Right lung (tissue), 10 donors: ENCODE measurements at places on chromosomes 1 and 21. TPM values are rescaled to one million over a fixed set of nuclear protein-coding genes. Genes with fewer than 3 reads are reported as not detected.

PKP1 gene
- 0.10 TPM for polyA plus RNA-seq

OR6N1 gene
- polyA plus RNA-seq = not detected

H6PD gene
- 48.4 TPM for polyA plus RNA-seq

XCL1 gene
- 0.25 TPM for polyA plus RNA-seq

ETV3L gene
- 0.08 TPM for polyA plus RNA-seq

AVPR1B gene
- polyA plus RNA-seq = 0.08 TPM

SPRR1B gene
- polyA plus RNA-seq = not detected

NBPF26 gene
- polyA plus RNA-seq = 14.7 TPM

NBPF6 gene
- polyA plus RNA-seq = not detected

RNF186 gene
- polyA plus RNA-seq = 0.14 TPM

NR1I3 gene
- polyA plus RNA-seq = 0.85 TPM

BRINP3 gene
- 9.0 TPM for polyA plus RNA-seq

TAS1R1 gene
- polyA plus RNA-seq = not detected

VWA5B1 gene
- polyA plus RNA-seq = 0.53 TPM

CCDC27 gene
- polyA plus RNA-seq = 0.10 TPM

THEM5 gene
- 1.1 TPM for polyA plus RNA-seq

LYSMD1 gene
- polyA plus RNA-seq = 15.8 TPM

PGLYRP4 gene
- polyA plus RNA-seq = not detected

ROR1 gene
- polyA plus RNA-seq = 103 TPM

ADGRB2 gene
- polyA plus RNA-seq = 19.6 TPM

OR2T35 gene
- not detected for polyA plus RNA-seq
